Mucosa of descending colon (tissue), 3 donors: ENCODE measurements at places on chromosomes 12 and 14. TPM values are rescaled to one million over a fixed set of nuclear protein-coding genes. Genes with fewer than 3 reads are reported as not detected.

ASB2 gene
- 89.1 TPM for total RNA-seq

GRCh38 chr12:45268672-45269411 lies 52.9 kb downstream of the ANO6 start:
- peak; percentile 51 for DNase-seq

GRCh38 chr14:91140672-91141071 lies 26.8 kb downstream of the DGLUCY start:
- DNase-seq = no peak

DNA sequence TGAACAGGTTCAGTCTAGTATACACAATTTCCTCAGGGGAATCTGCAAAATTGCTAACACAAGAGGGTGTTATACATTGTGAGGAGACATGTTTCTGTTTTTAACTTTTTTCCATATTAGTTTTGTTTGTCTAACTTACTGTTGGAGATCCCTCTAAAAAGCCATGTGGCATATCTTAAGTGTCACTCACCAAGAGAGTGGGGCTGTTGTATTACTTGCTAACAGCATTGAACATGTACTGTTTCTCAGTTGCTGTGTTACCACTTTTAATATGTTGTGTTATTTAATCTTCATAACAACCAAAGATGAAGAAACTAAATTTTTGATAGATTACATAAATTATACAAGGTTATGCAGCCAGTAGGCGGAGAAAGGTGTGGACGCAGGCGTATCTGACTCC lies 154.3 kb upstream of the NPAS3 start:
- no peak for DNase-seq

- DNase-seq = no peak
Measured at GRCh38 chr12:89831310-89832095, 122.9 kb upstream of the ATP2B1 start.
